ENCODE measurements at places on chromosomes 7 and 10.

DNA sequence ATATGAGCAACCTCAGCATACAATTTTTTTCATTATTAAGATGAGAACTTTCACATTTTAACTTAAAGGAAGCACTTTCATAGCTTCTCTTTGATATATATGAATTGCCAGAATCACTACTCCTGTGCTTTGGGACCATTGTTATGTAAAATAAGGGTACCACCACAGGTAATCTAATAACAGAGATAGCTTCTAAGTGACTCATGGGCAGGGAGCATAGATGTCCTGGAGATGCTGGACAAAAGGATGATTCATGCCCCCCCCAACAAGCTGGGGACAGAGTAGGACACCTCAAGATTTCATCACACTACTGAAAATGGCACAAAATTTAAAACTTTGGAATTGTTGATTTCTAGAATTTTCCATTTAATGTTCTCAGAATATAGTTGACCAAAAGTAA lies 641.1 kb downstream of the PCDH15 start:
- H3K36me3 ChIP-seq, result no peaks in the 10 kb centered on the region
- H3K4me1 ChIP-seq, result no peaks in the 10 kb centered on the region
- H3K4me3 ChIP-seq, result no peak overlapping the region
- H3K27me3 ChIP-seq, result peaks cover 1% of the 10 kb centered on the region

GRCh38 chr10:104256335-104256961 lies 1.8 kb downstream of the GSTO1 start:
- no peak overlapping the region for H3K4me3 ChIP-seq
- H3K4me1 ChIP-seq, result peaks cover 20% of the 10 kb centered on the region

GRCh38 chr7:131948434-131949053 lies 392.1 kb upstream of the PODXL start:
- peaks cover 14% of the 10 kb centered on the region for H3K27me3 ChIP-seq
- no peaks in the 10 kb centered on the region for H3K36me3 ChIP-seq
- H3K27ac ChIP-seq, result no peak overlapping the region

GRCh38 chr10:111116762-111117445 lies 40.1 kb downstream of the ADRA2A start:
- H3K36me3 ChIP-seq, result no peaks in the 10 kb centered on the region
- no peak overlapping the region for H3K27ac ChIP-seq
- no peaks in the 10 kb centered on the region for H3K4me1 ChIP-seq
- no peak for DNase-seq
- H3K27me3 ChIP-seq, result no peaks in the 10 kb centered on the region

DNA sequence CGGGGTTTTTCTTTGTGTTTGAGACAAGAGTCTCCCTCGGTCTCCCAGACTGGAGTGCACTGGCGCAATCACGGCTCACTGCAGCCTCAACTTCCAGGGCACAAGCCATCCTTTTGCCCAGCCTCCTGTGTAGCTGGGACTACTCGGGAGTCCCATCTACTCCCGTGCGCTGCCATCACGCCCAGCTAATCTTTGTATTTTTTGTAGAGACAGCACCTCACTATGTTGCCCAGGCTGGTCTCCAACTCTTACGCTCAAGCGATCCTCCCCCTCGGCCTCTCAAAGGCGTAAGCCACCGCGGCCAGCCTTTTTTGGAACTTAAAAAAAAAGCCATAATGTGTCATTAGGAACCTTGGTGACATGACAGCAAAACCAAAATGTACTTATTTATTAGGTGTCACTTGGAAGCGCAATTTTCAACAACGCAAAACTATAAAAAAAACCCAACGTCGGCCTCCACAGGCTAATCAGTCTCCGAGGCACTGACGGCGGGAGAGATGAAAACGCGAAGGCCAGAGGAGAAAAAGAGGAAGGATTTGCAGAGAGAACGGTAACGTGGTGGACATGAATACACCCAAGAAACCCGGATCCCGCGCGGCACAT lies 911 bp upstream of the HNRNPH3 start:
- H3K4me1 ChIP-seq, result peaks cover 5% of the 10 kb centered on the region
- no peaks in the 10 kb centered on the region for H3K27me3 ChIP-seq
- DNase-seq, result no peak
- peak overlapping the region; percentile 99 for H3K27ac ChIP-seq
- H3K4me3 ChIP-seq, result peak overlapping the region; percentile 99

DNA sequence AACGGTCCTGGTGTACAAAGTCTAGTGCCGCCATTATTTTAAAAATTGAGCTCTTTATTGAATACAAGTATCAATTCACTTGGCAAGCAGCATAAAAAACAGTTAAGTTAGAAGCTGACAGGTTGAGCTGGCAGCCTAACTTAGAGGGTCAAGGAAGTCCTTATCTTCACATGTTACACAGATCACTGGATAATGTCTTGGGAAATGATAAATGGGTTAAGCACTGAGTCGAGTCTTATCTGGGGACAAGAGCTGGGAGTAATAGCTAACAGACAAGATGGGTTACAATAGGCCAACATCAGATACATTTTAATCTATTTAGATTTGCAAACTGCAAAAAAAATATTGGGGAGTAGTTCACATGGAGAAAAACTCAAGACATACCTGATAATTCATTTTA lies 34.2 kb downstream of the SLC18A2 start:
- no peaks in the 10 kb centered on the region for H3K27me3 ChIP-seq
- no peak for DNase-seq
- H3K36me3 ChIP-seq, result no peaks in the 10 kb centered on the region
- H3K27ac ChIP-seq, result no peak overlapping the region
- no peak overlapping the region for H3K4me3 ChIP-seq

DNA sequence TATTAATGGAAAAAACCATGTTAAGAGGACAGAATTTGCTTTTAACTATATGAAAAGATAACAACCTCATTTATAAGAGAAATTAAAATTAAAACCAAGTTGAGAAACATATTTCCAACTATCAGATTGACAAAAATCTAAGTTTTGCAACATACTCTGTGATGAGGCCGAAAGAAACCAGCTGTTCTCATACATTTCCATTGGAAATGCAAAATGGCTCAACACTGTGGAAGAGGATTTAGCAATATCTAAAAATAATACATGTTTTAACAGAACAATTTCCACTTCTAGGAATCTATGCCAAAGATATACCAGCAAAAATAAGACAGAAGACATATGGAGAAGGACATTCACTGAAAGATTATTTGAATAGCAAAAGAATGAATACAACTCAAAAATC lies 268.8 kb downstream of the DYNC1I1 start:
- H3K27ac ChIP-seq, result no peak overlapping the region
- H3K27me3 ChIP-seq, result no peaks in the 10 kb centered on the region
- DNase-seq, result no peak
- H3K4me3 ChIP-seq, result no peak overlapping the region
- no peaks in the 10 kb centered on the region for H3K36me3 ChIP-seq

DNA sequence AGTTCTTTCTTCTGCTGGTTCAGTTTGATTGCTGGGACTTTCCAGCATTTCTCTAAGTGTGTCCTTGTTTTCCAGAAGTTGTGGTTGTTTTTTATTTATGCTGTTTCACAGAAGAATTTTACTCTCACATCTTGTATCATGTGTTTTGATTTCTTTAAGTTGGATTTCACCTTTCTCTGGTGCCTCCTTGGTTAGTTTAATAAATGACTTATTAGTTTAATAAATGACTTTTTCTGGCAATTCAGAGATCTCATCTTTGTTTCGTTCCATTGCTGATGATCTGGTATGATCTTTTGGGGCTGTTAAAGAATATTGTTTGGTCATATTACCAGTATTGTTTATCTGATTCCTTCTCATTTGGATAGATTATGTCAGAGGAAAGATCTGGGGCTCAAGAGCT lies 59.8 kb upstream of the CYP2C9 start:
- no peaks in the 10 kb centered on the region for H3K36me3 ChIP-seq
- H3K27me3 ChIP-seq, result no peaks in the 10 kb centered on the region
- H3K27ac ChIP-seq, result no peak overlapping the region
- no peak overlapping the region for H3K4me3 ChIP-seq

GRCh38 chr7:138196971-138197896 lies 121.0 kb downstream of the AKR1D1 start:
- DNase-seq, result no peak
- no peaks in the 10 kb centered on the region for H3K27me3 ChIP-seq
- no peak overlapping the region for H3K4me3 ChIP-seq

- DNase-seq, result no peak
- H3K27ac ChIP-seq, result no peak overlapping the region
- H3K4me3 ChIP-seq, result no peak overlapping the region
- no peaks in the 10 kb centered on the region for H3K4me1 ChIP-seq
Observed at GRCh38 chr7:24192691-24193090, 91.3 kb upstream of the NPY start.

- H3K27ac ChIP-seq, result no peak overlapping the region
- no peaks in the 10 kb centered on the region for H3K4me1 ChIP-seq
- no peaks in the 10 kb centered on the region for H3K36me3 ChIP-seq
Observed at GRCh38 chr10:70090013-70090412, 37.4 kb downstream of the MACROH2A2 start.

- peak; percentile 83 for DNase-seq
- no peaks in the 10 kb centered on the region for H3K27me3 ChIP-seq
- no peak overlapping the region for H3K27ac ChIP-seq
- H3K4me3 ChIP-seq, result no peak overlapping the region
- no peaks in the 10 kb centered on the region for H3K4me1 ChIP-seq
Observed at GRCh38 chr7:123624527-123625183, 23.0 kb downstream of the ASB15 start.

- no peak overlapping the region for H3K4me3 ChIP-seq
- no peaks in the 10 kb centered on the region for H3K27me3 ChIP-seq
- H3K4me1 ChIP-seq, result no peaks in the 10 kb centered on the region
- no peak for DNase-seq
- H3K36me3 ChIP-seq, result no peaks in the 10 kb centered on the region
- no peak overlapping the region for H3K27ac ChIP-seq
Observed at GRCh38 chr7:46880508-46881196, 701.3 kb downstream of the TNS3 start.

- no peaks in the 10 kb centered on the region for H3K27me3 ChIP-seq
- H3K4me1 ChIP-seq, result no peaks in the 10 kb centered on the region
- no peak for DNase-seq
- no peak overlapping the region for H3K4me3 ChIP-seq
- H3K27ac ChIP-seq, result no peak overlapping the region
- H3K36me3 ChIP-seq, result no peaks in the 10 kb centered on the region
Observed at GRCh38 chr10:131503992-131504391, 192.5 kb upstream of the TCERG1L start.

DNA sequence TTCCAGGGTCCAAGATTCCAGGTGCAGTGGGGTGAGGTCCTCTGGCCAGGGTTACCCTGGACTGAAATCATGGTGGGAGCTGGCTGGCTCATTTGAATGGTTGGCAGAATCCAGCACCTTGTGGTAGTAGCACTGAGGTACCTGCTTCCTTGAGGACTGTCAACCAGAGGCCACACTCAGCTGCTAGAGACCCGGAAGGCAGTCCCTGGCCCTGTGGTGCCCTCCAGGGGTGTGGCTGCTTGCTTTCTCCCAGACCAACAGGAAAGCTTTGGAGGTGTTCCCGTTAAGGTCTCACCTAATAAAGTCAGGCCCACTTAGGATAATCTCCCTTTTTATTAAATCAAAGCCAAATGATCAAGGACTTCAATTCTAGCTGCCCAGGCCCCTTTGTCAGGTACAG lies 107.7 kb upstream of the GDF10 start:
- DNase-seq, result no peak
- no peak overlapping the region for H3K4me3 ChIP-seq
- H3K27me3 ChIP-seq, result no peaks in the 10 kb centered on the region
- no peaks in the 10 kb centered on the region for H3K36me3 ChIP-seq
- no peaks in the 10 kb centered on the region for H3K4me1 ChIP-seq
- H3K27ac ChIP-seq, result no peak overlapping the region

GRCh38 chr7:31133497-31133896 lies 81.4 kb downstream of the ADCYAP1R1 start:
- DNase-seq, result no peak
- no peak overlapping the region for H3K4me3 ChIP-seq
- no peaks in the 10 kb centered on the region for H3K36me3 ChIP-seq

- no peaks in the 10 kb centered on the region for H3K4me1 ChIP-seq
- no peak for DNase-seq
- no peak overlapping the region for H3K4me3 ChIP-seq
- H3K36me3 ChIP-seq, result no peaks in the 10 kb centered on the region
- no peaks in the 10 kb centered on the region for H3K27me3 ChIP-seq
Observed at GRCh38 chr7:41830271-41830670, 127.4 kb upstream of the INHBA start.

- DNase-seq, result no peak
- no peak overlapping the region for H3K27ac ChIP-seq
- no peak overlapping the region for H3K4me3 ChIP-seq
- no peaks in the 10 kb centered on the region for H3K27me3 ChIP-seq
Observed at GRCh38 chr7:25314094-25314730, 85.9 kb upstream of the NPVF start.

DNA sequence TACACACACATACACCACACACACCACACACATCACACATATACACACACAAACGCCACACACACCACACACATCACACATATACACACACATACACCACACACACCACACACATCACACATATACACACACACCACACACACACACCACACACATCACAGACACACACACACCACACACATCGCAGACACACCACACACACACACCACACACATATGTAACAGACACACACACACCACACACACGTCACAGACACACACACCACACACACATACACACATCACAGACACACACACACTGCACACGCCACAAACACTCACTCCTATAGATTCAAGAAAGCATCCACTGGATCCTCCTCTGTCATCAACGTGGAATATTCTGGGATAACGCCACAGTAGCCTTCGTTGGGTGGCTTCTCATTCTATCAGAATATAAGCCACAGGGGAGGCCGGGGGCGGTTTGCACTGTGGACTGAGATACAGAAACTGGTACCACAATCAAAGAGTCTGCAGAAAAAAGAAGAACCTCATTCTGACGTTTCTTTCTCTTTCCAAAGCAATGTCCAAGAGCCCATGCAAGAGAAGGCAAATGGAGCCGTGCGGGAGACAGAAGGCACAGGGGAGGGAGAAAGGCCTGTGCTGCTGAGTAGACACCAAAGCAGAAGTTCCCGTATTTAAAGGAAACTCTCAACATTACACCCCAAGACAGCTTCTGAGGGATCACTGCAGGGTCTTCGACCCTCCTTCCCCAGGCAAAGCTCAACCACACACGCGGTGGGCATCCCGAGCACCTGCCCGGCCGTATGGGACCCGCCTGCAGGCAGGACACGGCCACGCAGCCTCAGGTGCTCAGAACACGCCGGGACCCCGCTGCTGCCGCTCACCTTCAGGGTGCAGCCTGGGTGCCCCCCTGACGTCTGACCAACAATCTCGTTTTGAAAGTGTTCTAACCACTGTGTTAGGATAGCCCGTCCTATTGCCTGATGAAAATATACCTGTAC lies 321.2 kb downstream of the DNAJB6 start:
- DNase-seq, result no peak
- no peaks in the 10 kb centered on the region for H3K4me1 ChIP-seq
- no peaks in the 10 kb centered on the region for H3K36me3 ChIP-seq

GRCh38 chr7:46291050-46291438 lies 370.0 kb upstream of the IGFBP3 start:
- no peak overlapping the region for H3K27ac ChIP-seq
- no peaks in the 10 kb centered on the region for H3K4me1 ChIP-seq
- no peak for DNase-seq
- no peaks in the 10 kb centered on the region for H3K36me3 ChIP-seq
- H3K27me3 ChIP-seq, result no peaks in the 10 kb centered on the region
- H3K4me3 ChIP-seq, result no peak overlapping the region
